Amniotic stem cell (primary cell): ENCODE measurements at places on chromosomes 3 and 15.
A peak's percentile ranks its signal among the peaks of the same experiment; 100 is the strongest.

DNA sequence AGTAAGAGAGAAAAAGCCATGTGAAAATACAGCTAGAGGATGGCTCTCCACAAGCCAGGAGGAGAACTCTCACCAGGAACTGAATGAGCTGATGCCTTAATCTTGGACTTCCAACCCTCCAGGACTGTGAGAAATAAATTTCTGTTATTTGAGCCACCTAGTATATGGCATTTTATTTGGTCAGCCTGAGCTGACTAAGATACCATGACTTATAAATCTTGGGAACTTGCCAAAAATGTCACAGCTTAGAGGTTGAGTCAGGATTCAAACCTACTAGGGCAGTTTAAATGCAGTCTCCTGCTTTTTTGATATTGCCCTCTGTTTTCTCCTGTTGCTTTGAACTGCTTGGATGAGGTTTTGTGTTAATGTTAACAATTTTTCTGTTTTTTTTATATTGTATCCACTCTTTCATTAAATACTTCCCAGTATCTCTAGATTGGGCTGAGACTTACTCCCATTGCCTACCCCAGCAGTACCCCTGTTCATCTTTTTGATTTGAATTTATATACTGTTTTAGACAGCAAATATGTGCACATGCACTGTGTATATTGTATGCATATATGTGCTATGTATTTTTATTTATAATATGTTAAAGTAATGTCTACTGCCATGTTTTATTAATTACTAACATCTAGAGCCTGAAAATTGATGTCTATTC lies 1223.2 kb downstream of the OTOL1 start:
- peak; percentile 96 for DNase-seq

GRCh38 chr3:168455814-168456213 lies 360.1 kb upstream of the GOLIM4 start:
- no peak for DNase-seq

DNA sequence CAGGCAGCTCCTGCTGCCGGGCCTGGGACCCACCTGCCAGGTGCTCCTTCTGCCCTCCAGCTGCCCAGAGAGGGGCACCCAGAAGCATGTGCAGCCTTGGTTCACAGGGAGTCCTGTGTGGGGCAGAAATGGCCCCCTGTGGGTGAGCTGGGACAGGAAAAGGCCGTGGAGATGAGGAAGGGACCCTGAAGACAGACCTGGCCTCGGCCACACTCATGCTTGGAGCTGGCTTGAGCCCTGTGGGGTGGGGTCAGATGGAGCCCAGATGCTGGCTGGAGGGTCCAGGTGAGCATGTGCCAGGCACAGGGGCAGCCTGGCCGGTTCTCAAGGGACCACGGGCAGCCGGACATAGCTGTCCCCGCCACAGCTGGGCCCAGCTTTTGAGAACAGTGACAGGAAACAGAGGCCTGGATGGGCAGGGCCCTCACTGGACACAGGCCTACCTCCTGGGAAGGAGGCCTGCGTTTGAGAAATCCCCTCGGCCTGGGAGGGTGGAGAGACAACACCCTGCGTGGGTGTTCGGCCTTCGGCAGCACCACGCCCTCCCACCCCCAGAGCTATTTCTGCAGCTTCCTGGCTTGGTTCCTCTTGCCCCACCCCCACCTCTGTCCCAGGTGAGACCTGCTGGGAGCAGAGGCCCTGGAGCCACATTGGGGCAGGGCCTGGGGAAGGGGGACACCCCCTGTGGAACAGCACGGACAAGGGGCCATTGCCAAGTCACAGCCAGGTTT lies 132.6 kb upstream of the MEF2A start:
- no peak for DNase-seq

DNA sequence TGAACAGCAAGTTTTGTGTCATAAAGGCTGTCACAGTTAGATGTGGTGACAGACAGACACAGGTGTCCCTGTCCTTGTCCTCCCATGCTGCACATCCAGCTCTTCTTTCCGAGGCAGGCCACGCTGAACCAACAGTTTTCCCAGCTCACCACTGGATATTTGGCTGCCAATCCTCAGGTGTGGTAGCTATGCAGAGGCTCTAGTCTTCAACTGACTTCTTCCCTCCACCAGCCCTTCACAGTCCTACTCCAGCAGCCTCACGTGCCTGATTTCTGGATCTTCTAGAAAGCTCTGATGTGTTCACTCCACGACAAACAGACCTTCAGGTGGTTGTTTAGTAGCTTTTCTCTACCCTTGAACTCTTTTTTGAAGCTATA lies 145.5 kb downstream of the UACA start:
- no peak for DNase-seq

- DNase-seq = no peak
These were observed 883.6 kb upstream of the NR2F2 start for GRCh38 chr15:95446854-95447253.

GRCh38 chr3:119647843-119648575 lies 12.4 kb downstream of the POPDC2 start:
- no peak for DNase-seq

DNA sequence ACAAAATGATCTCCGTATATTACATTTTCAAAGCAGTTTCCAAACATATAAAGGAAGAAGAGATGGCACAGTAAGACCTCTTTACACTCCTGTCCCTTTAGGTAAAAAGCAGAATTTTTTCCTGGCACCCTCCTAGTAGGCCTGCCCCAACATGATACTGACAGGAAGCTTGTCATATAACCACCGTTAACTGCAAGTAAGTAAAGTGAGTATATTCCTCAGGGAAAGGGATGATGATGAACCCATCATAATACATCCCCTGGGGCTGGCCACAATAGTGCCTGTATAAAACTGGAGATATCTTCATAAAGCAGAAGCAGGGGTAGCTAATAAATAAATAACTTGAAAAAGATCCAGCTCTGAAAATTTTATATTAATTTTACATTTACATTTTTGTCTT lies 893.0 kb downstream of the DIPK2A start:
- no peak for DNase-seq

DNA sequence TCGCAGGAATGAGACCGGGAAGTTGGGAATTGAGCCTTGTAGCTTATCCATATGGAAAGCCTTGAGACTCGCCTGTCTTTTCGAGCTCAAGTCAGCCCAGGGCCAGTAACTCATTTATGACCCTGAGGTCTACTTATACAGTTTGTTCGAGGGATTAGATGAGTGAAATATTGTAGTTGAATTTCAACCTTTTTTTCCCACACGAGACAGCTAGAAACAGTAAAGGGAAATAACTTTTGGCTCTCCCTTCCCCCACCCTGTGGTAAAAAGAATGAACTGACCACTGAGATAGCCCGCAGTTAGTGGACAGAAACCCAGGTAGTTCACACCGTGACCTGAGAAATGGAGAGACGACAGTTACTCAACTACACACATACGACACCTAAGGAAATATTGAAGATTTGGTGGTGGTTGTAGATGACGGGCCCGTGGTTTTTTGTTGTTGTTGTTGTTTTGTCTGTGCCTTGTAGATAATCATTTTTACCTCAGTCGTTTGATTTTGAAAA lies 841 bp downstream of the EIF3J start:
- DNase-seq = no peak

- no peak for DNase-seq
These were observed 63.6 kb downstream of the SLC15A2 start for GRCh38 chr3:121957674-121958415.

- no peak for DNase-seq
These were observed 8.7 kb downstream of the CYP1A1 start for GRCh38 chr15:74716651-74717050.
